ENCODE measurements at places on chromosomes 2 and 18.

GRCh38 chr2:68412127-68412819 lies 47.2 kb downstream of the PLEK start:
- no peak for DNase-seq

GRCh38 chr2:102317715-102318114 lies 6.4 kb downstream of the IL1RL1 start:
- DNase-seq, result no peak

DNA sequence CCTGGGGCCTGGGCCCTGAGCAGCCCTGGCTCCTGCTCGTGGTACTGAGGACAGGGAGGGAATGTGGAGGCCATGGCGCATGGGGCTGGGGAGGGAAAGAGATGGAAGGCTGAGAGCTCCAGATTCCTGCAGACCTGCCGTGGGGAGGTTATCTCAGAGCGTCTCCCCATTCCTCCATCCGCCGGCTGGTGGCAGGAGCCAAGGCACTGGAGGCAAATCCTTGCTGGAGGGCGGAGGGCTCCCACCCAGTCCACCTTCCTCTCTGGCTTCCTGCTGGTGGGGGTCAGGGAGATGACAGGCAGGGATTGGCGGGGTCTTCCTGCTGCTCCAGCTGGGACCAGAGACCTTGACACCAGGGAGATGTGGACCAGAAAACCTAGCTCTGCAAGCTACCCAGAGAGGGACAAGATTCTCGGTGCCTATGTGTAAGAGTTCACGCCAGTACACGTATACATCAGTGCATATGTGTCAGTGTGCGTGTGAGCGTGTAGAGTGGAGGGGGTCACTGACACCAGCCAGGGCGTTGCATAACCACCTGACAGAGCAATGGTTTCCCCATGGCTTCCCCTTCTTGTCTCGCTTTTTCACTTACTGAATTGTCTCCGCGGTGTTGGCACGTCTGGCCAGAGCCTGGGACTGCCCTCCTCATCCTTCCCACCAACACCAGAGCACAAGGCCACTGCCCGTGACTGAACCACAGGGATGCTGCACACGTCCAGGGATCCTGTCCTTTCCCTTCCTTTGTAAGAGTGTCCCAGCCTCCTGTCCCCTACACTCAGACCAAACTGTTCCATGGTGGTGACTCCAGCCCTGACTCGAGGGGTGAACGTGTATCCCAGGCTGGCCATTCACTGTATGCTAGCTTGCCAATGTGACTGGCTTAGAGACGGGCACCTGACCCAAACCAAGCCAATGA lies 15.8 kb upstream of the SEMA4C start:
- no peak for DNase-seq

- no peak for DNase-seq
These were observed 207.4 kb upstream of the HDAC4 start for GRCh38 chr2:239608260-239608659.

DNA sequence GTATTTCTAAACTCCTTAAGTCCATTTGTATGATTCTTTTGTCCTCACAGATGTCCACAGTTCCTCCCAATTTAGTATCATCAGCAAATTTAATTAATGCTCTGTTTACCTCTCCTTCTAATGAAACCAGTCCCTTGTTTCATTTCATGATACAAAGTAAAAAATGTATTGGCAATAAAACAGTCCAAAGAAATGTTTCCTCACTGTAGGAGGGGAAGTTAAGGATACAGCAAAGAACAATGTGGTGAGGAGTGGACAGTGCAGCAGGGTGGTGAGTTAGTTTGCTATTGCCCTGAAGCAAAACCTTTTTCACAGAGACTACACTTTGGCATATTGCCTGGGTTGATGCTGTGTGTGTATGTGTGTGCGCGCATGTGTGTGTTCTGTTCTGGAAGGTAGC lies 401.5 kb downstream of the ARHGAP15 start:
- no peak for DNase-seq

GRCh38 chr2:230007931-230008707 lies 60.6 kb downstream of the SLC16A14 start:
- peak; percentile 54 for DNase-seq

DNA sequence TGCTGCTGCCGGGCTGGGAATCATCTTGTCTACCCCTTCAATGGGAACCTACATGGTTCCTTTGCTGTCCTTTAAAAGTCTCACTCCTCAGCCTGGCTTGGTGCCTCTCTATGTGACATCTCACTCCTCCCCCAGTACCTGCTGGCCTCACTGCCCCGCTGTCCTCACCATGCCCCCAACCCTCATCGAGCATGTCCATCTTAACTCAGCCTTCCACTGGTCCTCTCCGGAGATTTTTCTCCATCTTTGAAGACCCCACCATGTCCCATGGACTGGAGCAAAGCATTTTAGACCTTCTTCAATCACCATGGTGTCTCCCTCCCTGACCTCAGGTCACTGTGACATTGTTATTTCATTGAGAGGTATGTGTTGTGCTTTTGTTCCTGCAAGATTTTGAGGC lies 58.1 kb upstream of the SIX3 start:
- DNase-seq, result no peak

DNA sequence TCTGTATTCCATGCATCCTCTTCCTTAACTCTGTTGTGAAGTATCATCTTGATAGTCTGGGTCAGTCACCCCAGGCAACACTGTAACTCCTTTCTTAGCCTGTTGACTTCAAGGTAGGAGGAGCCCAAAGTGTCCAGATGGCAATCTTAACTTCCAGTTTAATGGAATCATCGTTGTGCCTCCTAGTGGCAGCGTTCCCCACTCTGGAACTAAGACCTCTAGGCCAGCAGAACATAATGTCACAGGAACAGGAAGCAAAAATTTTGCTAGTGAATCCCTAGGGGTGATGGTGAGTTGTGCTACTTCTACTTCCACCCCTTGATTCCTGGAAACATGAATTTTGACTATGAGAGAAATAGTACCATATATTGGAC lies 11.7 kb downstream of the SGPP2 start:
- DNase-seq, result no peak

GRCh38 chr2:205405194-205405593 lies 277.1 kb upstream of the NRP2 start:
- DNase-seq, result no peak

DNA sequence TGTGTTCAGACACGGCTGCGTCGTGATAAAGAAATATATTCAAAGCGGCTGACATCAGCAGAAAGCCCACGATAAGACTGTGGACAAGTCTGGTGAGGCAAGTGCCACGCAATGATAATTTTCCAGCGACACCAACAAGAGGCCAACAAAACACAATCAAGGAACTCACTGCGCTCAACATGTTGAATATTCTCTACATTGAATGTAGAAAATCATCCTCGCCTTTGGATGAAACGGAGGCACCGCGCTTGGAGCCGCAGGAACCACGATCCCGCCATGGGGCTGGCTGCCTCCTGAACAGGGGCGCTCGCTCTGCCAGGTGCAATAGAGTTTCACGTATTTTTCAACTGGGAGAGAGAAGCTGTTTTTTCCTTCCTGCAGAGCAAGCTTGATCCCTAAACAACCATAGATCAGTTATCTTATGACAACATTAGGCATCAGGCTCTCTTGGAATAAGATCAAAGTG lies 220.3 kb downstream of the ATAD2B start:
- no peak for DNase-seq

GRCh38 chr2:127675331-127676261 lies at the start of gene LIMS2:
Gene LIMS2 (minus strand): TSS chr2:127675530. CDS start chr2:127675024, 506 bp downstream.
- no peak for DNase-seq

GRCh38 chr2:126777620-126777978 lies 121.1 kb upstream of the TEX51 start:
- no peak for DNase-seq

- no peak for DNase-seq
These were observed 111.5 kb downstream of the MBP start for GRCh38 chr18:77021075-77021474.

DNA sequence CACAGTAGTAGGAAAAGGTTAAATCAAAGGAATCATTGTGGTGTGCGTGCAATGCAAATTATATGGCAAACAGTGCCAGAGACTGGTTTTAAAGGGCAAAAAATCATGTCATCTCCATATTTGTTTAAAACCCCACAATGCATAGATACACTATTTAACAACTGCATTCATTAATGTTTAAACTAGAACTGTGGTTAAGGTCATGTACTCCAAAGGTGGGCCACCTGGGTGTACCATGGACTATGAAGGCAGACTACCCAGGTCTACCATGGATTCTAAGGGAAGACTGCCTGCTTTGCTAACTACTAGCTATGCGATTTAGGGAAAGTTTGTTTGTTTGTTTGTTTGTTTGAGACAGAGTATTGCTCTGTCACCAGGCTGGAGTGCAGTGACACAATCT lies 356.3 kb downstream of the ZEB2 start:
- DNase-seq, result no peak

DNA sequence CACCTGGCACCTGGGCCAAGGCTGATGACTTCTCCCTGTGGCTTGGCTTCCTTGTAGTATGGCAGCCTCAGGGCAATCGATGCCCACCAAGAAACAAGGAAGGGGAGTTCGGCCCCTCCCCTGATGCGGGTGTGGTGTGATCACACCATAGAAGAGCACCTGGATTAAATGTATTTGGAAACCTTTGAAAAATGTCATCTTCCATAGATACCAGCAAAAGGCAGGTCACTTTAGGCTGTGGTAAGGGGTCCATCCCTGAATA lies 198.2 kb downstream of the CYP26B1 start:
- no peak for DNase-seq

DNA sequence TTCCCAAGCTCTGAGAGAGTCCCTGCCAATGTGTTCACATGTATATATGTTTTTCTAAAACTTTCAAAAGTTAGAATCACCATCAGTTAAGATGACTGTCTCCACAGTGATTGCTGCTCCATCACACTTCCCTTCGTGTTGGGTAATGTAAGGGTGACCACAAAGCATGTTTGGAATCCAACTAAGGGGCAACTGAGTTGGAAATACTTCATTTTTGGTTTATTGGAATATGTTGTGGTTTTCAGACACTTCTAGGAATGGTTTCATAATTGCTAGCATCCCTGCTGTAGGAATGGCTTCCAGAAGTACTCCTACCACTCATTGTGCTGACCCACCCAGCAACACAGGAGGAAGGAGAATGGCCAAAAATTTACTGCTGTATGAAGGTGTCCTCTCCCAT lies 212.5 kb upstream of the GULP1 start:
- no peak for DNase-seq

DNA sequence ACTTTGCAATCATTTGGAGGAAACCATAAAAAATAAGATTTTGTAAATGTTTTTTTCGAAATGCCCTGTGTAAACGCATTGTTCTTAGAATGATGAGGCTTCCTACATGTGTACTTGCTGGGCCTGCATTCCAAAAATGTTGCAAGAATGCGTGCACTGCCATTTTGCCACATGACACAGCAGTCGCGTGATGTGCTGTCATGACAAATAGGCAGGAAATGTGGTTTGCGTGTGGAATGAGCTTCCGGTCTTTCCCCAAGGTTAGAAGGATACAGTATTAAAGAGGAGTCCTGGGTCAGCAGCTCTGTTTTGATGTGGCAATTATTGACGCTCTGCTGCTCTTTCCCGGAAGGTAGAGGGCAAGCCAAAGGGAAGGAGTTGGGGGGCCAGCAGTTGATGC lies 18.1 kb upstream of the SERPINB2 start:
- DNase-seq, result no peak

- DNase-seq, result no peak
These were observed 81.7 kb upstream of the STK17B start for GRCh38 chr2:196253116-196253480.

DNA sequence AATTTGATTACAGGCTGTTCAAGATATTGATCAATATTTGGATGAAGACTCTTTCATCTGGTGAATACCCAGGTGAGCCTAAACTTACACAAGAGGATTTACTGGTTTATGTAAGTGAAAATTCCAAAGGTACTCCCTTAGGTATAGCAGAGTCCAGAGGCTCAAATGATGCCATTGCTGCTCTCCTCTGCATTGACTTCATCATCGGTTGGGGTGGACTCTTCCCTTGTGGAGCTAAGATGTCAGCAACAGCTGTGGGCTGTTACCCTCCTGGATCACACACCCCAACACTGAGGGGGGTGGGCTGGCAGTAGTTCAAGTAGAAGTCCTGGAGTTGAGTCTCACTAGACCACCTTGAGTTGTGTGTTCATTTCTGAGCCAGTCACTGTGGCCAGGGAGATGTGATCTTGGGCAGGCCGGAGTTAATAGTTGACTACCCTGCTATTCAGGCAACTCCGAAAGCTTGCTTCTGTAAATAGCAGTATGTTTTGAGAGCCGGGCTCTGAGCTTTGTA lies 236.9 kb downstream of the PTPRM start:
- no peak for DNase-seq
